ENCODE measurements at places on chromosomes 3 and 15.

GRCh38 chr3:96991800-96992365 is 177.5 kb downstream of the EPHA6 start:
- DNase-seq, result no peak

DNA sequence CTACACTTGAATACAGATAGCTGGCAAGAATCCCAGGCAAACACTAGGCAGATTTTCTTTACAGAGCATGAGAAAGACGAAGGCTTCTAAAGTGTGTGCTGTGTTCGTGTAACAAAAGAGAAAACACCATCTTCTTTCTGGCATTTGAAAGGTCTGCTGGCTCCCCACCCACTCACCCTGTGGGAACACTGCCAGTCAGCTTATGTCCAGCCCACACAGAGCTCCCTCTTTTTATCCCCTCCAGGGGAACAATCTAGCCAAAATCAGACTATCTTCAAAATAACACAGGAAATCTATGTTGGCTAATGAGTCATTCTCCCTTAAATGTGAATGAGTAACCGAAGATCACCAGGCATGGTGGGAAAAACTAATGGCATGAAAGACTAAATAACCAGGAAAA is 45.6 kb upstream of the PAQR5 start:
- DNase-seq, result peak; percentile 46

DNA sequence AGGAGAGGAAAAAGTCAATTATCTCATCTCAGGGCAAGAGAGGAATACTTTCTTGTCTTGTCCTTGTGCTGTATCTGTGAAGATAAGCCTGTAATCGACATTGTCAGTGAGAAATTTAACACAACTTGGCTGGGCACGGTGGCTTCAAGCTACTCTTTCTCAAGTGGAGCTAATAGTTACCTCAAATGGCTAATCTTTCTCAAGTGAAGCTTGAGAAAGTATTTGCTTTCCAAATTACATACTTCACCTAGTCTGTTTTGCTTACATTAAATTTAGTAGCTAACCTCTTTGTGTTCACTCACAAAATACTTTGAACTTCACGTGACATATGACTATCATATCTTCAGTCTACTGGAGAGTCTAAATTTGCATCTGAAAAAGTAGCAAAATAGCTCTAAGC is 48.3 kb upstream of the B3GALNT1 start:
- DNase-seq, result no peak

- no peak for DNase-seq
Measured at GRCh38 chr15:52559575-52559974, 9.3 kb downstream of the ARPP19 start.

DNA sequence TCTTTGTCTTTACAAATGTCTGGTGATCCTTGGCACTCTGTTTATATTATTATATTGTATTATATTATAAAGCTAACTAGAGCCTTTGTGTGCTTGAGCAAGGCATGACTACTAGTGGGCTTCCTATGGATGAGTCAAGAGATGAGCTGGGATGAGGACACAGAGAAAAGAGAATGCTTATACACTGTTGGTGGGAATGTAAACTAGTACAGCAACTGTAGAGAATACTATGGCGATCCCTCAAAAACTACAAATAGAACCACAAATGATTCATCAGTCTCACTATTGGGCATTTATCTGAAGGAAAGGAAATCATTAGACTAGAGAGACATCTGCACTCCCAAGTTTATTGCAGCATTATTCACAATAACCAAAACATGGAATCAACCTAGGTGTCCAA is 40.8 kb upstream of the MED12L start:
- no peak for DNase-seq

GRCh38 chr3:49018707-49019006 is 277 bp upstream of the DALRD3 start:
- no peak for DNase-seq

DNA sequence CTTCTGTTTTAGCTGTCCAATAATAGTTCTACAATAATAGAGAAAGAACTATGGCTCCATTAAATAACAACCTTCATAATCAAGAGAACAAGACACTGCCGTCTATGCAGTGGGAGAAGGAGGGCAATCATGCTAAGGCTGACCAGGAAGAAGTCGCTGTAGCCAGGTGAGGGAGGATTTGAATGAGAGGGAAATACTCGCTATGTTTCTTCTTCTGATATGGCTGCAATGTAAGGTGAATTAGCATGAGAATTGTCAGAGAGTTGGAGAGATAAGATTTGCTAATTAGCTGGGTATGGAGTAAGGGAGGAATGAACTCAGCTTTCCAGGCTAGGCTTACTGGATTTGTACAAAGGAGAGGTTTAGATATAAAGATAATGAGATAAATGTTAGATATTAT is 555.4 kb upstream of the ZNF385D start:
- DNase-seq, result no peak

- no peak for DNase-seq
Measured at GRCh38 chr15:41918506-41919126, 24.8 kb upstream of the SPTBN5 start.

DNA sequence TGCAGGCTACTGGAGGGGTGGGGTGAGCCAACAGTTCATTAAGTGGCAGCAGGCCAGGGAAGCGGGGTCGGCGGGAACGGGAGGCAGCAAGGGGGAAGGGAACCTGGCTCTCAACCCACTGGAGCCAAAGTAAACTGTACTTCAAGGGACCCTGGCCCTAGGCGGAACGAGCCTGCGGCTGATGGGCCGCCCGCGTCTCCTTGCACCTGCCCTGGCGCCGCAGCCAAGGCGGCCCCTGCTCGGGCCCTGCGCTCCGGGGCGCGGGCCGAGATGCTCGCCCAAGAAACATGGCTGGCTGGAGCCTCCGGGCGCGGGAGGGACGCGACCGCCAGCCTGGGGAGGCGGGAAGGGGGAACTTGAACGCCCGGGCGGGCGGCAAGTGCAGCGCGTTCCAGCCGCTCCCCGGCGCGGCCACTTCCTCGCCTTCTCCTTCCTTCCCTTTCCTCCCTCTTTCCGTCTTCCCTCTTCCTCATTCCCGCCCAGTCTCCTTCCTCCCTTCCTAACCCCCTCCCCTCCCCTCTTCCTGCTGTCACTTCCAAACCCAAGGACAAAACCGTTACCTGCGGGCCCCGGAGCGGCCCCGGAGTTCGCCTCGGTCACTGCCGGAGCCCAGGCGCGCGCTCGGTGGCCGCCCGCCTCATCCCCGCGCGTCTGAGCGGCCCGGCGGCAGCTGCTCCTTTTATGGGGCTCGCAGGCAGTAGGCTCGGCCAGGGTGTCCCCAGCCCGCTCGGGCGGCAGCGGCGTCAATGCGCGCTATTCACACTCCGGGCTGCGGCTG is 489.7 kb downstream of the MAGI1 start:
- peak; percentile 32 for DNase-seq

DNA sequence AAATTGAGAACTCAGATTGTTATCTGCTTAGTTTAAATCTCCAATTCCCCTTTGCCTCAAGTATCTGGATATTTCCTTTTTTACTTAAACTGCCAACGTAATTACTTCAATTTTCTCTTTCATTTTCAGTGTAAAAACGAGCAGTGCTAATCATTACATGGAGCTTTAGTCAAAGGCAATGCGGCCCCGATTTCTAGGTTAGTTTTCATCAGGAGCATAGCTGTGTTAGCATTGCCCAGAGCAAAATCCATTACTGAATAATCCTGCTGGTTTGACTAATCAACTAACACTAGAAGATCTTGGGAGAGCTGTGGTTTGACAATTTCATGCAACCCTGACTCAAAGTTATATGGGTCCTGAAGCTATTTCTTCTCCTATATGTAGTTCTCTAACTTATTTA is 46.2 kb downstream of the ZPLD1 start:
- DNase-seq, result no peak

GRCh38 chr3:25287291-25287884 is 140.7 kb upstream of the RARB start:
- no peak for DNase-seq

DNA sequence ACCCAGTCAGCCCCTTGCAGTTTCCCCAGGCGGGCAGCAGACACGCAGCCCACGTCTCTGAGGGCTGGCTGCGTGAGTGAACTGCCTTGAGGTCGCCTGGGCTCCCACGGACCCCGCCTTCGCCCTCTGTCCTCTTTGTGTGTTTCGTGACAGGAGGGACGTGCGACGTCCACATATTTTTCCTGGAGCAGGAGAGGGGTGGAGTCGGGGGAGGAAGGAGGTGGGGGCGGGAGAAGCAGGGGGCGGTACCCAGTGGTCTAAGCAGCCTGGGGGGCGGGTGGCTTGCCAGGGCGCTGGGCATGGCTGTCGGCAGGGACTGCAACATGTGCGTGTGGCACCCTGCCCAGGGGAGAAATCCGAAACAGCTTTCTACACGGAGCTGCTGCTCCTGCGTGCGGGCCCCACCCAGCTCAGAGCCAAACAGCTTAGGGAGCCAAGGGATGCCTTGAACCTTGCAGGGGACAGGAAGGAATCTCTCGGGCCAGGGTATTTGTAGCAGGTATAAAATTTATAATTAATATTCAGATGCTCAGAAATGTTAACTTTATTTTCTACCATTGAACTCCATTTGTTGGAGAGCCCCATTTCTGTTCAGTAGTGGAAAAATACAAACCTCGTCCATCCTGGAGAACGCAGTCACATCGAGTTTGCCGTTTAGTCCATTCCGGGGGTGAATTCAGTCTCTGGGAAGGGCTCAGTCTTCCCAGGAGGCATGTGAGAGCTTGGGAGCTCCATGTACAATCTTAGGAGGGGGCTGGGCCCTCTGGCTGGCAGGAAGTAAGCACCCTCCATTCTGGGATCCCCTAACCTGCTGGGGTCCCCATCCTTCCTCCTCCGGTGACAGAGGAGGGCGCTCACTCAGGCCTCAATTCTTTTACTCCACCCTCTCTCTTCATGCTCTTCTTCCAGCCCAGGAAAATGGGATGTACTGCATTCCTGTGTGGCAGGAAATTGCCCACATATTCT is 79.1 kb upstream of the MEF2A start:
- DNase-seq, result peak; percentile 90

DNA sequence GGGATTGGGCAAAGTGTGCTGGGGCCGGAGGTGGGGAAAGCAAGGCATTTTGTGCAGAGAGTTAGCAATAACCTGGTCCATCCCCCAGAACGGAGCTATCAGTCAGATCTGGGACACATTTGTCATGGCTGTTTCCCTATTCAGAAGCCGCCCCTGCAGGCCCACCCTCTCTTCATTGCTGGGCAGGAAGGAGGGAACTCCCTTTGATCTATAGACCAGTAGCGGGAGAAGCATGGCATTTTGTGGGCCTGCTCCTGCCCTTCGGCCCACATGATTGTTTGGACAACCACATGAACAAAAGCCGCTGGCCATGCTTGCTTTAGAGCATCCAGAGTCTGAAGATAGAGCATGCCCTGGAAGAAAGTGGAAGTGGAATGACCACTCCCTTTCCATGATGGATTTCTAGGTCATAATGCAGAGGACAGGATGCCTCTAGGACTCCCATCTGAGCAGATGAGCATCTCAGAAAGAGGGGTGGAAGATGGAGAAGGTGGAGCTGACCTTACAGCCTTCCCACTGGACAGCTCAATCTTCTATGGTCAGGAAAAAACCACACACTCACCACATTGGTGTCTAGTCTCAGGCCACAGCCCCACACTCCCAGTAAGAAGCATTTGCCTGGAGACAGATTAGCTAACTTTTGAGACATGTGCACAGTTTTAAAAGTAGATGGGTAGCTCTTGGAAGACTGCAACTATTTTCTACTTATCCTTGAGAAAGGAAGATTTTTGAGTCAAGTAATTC is 11.9 kb upstream of the LRTM1 start:
- DNase-seq, result no peak

GRCh38 chr3:161043336-161044035 is 61.7 kb downstream of the B3GALNT1 start:
- DNase-seq, result no peak

GRCh38 chr3:156787926-156788663 is 38.1 kb upstream of the LEKR1 start:
- DNase-seq, result no peak

DNA sequence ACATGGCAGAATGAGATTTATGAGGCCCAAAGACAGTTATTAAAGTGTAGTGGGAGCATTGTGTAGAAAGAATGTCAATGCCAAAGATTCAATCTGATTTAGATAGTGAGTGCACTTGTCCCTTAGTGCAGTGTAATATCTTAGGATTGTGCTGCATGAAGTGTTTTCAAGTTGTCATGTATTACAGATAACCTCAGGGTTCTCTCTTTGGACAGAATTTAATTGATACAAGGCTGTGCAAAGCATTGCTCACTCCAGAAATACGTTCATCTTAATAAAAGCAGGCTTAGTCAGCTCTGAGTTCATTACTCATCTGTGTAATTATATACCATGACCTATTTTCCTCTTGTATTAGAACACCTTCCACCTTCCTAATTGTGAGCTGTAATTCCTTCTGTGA is 16.0 kb upstream of the GPR171 start:
- DNase-seq, result no peak

DNA sequence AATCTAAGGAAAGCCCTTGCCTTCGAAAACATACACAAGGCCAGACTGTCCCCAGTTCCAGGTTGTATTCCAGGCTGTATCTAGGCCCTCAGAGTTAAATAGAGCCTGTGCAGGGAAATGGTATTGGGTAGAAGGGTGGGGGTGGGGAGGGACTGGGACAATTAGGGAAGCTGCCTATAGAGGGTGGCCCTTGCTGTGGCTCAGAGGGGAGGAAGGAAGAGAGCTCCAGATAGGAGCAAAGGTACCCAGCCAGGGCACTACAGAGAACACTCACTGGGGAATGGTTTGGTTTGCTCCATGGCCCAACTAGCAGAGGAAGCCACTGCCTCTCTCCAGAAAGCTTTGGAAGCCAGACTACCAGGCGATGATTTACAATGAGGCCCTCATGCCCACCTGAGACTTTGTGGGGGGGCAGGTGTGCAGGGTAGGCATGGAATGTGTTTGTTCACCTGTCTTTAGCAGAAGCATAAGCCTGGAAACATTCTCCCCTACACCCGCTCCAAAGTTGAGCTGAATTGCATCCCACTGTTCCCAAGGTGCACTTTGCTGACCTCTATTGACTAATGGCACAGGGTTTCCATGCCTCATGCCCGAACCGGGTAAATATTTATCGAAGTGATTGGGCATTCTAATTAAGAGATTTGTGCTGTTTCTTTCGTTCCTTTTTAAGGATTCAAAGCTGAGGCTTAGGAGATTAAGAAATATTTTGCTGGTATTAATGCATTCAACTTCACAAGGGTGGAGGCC is 6.3 kb upstream of the TLE3 start:
- DNase-seq, result no peak

- peak; percentile 94 for DNase-seq
Measured at GRCh38 chr3:65170390-65171042, 482.7 kb upstream of the ADAMTS9 start.

DNA sequence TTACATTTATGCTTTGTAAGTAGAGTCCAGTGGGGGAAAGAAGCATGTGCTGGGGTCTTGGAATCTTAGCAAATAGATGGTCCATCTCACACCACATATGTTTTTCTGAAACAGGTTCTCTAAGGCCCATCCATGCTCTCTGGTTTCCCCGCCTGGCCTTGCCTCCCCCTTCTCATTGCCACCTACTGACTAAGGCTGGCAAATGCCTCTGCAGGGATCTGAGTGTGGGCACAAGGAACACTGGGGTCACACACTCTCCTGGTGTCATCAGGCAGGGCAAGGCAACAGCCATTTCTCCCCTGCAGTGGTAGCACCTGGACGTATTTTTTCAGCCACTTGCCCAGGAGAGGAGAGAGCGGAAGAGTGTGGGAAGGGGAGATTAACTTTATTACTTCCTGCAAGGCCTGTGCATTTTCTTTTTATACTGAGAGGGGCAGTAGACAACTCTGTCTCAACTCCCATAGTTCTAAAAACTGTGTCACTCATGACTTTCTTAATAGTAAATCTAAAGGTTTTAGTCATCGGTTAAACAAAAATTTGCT is 804.2 kb upstream of the NECTIN3 start:
- no peak for DNase-seq
